Bronchial epithelial cell (primary cell): ENCODE measurements at places on chromosomes 2 and 18. TPM values are rescaled to one million over a fixed set of nuclear protein-coding genes. Genes with fewer than 3 reads are reported as not detected.

The MEX3C gene
- total RNA-seq: 40.0 and 41.2 TPM in 2 replicates

The D2HGDH gene
- total RNA-seq: 10.3 and 12.7 TPM in 2 replicates

The KCNG2 gene
- not detected in 2 replicates for total RNA-seq

The CTAGE1 gene
- under 0.01 TPM in 1 of 2 replicates, not detected in the other for total RNA-seq

The TBC1D8 gene
- 25.0 and 25.3 TPM in 2 replicates for total RNA-seq

The CXCR4 gene
- under 0.01 TPM in 1 of 2 replicates, not detected in the other for total RNA-seq

The SOWAHC gene
- 48.4 and 63.5 TPM in 2 replicates for total RNA-seq

The GALNT5 gene
- total RNA-seq: 13.6 and 26.1 TPM in 2 replicates

The METAP1D gene
- 2.2 and 2.6 TPM in 2 replicates for total RNA-seq

The CAPG gene
- total RNA-seq: 701 and 871 TPM in 2 replicates

The GAREM1 gene
- 10.0 and 14.1 TPM in 2 replicates for total RNA-seq

The HRH4 gene
- total RNA-seq: under 0.01 and 0.13 TPM in 2 replicates

The GPBAR1 gene
- total RNA-seq: under 0.01 TPM in 1 of 2 replicates, not detected in the other

The IL1R2 gene
- total RNA-seq: not detected in 2 replicates

The SNTG2 gene
- not detected in 2 replicates for total RNA-seq

The GALNT14 gene
- total RNA-seq: 9.2 and 12.4 TPM in 2 replicates

The ALLC gene
- total RNA-seq: not detected in 2 replicates
